ENCODE measurements at places on chromosomes 16 and 17.

GRCh38 chr17:69597898-69598692, 183.6 kb downstream of the MAP2K6 start:
- DNase-seq: no peak

GRCh38 chr17:37358098-37358829, 17.5 kb upstream of the C17orf78 start:
- DNase-seq: no peak

DNA sequence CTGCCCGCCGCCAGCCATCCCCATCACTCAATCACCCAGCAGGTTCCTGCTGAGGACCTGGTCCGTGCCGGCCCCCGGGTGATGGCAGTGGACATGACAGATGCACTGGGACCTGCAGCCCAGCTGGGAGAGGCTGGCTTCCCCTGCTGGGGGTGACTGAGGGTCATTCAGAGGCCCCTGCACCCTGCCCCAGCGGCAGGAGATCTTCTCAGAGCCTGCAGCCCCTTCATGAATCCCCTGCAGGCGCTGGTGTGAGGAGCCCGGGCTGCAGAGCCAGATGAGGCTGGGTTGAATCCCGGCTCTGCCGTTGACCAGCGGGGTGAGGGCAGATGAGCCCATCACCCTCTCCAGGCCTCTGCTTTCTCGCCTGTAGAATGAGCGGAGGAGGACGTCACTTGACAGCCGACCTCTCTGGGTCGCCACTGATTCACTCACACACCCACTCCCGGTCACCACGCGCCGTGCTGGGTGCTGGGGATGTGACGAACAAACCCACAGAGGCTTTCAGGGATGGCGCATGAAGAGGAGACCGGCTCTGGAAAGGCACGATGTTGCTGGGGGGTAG, 95.2 kb upstream of the CIBAR2 start:
- no peak for DNase-seq

GRCh38 chr17:74240618-74241205, 27.3 kb downstream of the TTYH2 start:
- DNase-seq: no peak

DNA sequence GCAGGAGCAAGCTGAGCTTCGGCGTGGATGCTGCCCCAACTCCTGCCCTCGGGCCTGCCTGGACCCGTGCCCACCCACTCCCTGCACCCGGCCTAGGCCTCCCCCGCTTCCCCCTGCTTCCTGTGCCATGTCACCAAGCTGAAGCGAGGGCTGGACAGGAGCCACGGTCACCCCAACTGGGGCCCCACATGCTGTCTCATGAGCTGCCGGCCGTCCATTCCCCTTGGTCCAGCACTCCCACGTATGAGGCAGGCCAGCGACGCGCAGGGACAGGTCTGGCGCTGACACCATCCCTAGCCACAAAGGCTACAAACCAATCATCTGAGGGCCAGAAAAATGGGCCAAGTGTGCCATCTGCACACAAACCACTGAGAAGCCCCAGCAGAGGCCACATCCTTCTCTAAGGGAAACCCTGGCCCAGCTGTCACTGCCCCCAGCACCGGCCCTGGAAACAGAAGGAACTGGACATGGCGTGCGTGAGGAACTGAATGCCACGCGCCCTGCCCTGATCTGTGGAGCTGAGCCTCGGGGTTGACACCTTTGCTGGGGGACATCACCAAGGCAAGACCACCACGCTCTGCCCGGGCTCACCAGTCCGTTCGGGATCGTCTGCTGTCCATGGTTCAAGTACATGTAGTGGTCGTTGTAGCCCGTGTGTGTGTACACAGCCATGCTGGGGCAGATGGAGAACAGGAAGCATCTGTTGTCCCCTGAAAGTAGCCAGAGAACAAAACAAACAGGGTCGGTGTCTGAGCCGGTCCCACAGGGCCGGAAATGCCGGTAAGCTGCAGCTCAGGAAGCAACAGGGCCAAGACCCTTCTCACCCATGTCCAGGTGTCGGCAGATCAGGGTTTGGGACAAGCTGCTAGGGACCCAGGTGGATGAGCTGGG, 22.2 kb downstream of the MEAK7 start:
- no peak for DNase-seq

GRCh38 chr17:59406808-59407381, 75.4 kb downstream of the YPEL2 start:
- no peak for DNase-seq

- no peak for DNase-seq
These were observed 454.3 kb upstream of the EEF2KMT start for GRCh38 chr16:5551909-5552308.

DNA sequence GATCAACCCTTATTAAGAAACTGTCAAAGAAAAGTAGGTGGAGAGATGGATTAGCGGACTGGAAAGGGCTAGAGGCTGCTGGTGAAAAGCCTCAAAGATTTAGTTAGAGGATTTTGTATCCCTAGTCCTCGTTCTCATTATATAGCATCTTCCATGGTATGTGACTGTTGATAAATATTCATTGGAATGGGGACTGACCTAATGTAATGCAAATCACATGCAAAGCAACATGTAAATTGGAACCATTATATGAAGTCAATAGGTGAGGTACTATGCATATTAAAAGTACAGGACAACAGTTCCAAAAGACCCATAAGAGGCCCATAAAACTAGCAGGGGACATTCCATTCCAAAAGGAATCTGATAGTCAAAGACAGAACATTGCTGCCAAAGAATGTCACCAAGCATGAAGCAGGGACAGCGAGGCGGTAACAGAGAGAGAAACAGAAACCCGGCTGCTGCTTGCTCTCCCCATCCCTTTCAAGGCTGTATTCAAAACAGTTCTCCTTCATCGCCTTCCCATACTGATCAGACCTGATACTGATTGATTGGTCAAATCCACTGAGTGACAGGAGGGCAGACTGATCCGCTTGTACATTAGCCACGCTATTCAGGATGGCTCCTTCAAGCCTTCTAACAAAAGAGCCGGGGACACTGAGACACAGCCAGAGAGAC, 44.5 kb downstream of the SOX9 start:
- DNase-seq: no peak

- no peak for DNase-seq
These were observed 45.8 kb downstream of the ZNF652 start for GRCh38 chr17:49316258-49316570.

DNA sequence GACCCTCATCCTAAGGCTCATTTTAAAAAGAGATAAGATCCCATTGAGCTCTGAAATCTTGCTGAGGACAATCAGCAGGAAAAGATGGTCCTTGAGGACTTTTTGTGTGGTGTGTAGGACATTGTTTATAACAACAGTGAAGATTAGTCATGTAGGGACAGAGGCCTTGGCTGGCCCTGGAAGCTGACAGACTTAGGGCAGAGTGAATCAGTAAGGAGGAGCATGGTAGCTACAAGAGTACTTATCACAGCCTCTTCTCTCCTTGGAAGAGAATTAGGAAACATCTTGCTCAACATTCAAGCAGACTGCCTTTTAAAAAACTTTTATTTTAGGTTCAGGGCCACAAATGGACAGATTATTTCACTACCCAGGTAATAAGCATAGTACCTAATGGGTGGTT, 665.9 kb upstream of the SALL1 start:
- no peak for DNase-seq

- DNase-seq: no peak
These were observed 166.0 kb downstream of the PHKB start for GRCh38 chr16:47627085-47627639.

GRCh38 chr17:43905985-43906852, 1.1 kb downstream of the MPP2 start:
- no peak for DNase-seq

DNA sequence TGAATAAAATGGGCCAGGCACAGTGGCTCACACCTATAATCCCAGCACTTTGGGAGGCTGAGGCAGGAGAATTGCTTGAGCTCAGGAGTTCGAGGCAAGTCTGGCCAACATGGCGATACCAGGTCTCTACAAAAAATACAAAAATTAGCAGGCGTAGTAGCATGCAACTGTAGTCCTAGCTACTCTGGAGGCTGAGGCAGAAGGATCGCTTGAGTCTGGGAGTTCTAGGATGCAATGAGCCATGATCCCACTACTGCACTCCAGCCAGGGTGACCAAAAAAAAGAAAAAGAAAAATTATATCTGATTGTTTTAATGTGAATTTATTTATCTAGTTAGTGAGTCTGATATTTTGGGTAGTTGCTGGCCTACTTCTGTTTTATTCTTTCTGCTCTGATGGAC, 7.0 kb downstream of the IL34 start:
- no peak for DNase-seq

DNA sequence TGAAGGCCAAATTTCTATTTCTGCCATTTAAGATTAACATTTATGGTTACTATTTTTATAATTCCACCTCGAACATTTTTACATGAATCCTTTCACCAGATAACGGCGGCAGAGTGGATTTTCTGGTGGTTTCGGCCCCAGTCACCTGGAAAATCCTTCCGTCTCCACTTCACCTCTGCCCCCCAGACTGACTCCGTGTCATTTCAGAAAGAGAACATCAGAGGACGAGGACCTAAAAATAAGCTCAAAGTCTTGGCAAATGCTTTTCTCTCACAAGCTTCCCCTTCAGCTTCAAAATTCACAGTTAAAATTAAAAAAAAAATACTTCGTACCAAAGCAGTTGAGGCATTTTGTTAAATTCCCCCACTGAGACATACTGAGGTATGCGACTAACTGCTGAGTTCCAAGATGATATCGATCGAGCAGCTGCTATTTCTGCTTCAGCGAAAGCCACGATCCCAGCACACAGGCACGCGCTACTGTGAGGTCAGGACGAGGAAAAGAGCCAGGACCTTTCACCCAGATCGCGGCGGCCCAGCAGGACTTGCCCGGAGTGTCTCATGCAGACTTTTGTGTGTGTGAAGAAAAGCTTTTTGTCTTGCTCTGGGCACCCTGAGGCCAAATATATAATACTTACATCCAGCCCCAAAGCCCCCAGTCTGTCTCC, 36.8 kb downstream of the ASPA start:
- DNase-seq: no peak

DNA sequence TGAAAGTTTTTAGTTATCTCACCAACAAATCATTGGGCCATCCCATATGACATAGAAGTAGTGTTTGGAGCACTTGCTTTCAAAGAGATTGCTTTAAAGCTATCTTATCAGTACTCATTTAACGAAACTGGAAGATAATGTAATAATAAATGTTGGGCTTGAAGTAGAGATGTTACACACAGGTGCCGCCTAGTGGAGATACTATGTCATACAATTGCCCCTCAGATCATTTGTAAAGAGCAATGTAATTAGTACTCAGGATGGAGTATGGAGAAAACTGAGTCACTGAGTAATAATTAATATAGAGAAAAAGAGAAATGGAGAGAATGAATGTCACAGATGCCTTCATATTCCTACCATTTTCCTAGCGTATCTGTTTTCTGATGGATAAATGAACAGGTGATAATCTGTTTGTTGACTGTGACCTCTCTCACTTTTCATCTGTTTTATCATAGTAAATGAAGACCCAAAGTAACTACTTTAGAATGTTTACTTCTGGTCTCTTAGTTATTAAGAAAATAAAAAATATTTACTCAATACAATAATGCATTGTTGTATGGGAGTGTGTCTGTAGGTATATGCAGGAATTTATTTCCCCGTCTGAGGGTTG, 80.4 kb downstream of the EFCAB5 start:
- DNase-seq: no peak

DNA sequence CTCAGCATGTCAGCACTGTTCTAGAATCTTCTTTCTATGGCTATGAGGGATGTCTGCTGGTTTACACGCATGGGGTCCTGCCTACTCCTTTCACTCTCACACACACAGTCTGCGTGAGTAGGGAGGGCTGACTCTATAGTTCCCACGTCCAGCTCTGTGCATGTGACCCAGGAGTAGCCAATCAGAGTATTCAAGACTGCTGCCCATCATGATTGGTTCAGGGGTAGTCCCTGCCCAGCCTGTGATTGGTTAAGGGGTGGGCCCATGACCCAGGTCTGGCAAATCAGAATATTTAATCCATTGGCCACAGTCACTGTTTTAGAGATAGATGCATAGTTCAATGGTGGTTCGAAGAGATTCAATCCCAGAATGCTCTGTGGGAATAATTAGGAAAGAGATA, 151.3 kb upstream of the IRX3 start:
- no peak for DNase-seq

DNA sequence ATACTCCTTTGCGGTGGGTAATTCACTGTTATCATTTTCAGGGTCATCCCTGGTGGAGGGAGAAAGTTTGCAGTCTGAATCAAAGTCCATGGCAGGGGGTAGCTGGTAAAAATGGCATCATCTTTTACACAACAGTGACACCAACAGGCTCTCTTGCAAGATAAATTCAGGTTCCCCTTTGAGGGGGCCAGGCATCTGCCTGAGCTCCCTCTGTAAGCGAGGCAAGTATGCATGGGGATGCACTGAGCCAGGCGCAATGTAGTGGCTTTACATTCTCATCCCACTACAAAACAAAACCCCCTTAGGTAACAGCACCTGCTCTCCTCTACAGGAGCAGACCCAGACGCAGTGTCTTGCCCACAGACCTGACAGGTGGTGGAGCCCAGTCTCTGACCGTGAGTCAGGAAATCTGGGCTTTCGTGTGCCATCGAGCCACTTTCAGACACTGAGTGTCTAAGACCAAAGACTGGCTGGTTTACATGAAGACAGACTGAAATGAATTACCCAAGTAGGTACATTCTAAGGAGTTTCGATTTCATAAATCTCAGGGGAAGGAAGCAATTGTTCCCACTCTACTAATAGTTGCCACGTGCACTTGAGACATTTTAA, 17.7 kb downstream of the LITAFD start:
- DNase-seq: no peak

DNA sequence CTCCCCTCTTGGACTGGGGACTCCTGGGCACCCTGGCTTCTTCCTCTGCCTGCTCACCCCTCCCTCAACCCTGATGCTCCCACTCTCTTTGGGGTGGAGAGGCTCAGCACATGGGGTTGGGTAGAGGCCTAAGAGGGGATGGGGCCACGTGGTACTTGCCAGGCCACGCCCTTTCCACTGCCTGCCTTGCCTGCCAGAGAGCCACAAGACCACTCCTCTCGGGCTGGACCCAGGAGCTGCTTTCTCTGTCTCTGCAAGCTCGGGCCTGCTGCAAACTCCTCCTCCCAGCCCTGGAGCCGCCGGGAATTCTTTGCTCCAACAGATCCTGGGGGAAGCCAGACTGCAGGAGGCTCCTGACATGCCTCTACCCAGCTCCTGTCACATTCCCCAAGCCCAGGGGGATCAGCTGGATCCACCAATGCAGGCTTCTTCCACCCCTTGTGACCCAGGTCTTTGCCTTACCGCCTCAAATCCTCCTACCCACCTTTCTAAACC, 11.8 kb downstream of the DLX4 start:
- DNase-seq: no peak

GRCh38 chr17:79779084-79779529, 1.2 kb downstream of the CBX2 start:
- no peak for DNase-seq

DNA sequence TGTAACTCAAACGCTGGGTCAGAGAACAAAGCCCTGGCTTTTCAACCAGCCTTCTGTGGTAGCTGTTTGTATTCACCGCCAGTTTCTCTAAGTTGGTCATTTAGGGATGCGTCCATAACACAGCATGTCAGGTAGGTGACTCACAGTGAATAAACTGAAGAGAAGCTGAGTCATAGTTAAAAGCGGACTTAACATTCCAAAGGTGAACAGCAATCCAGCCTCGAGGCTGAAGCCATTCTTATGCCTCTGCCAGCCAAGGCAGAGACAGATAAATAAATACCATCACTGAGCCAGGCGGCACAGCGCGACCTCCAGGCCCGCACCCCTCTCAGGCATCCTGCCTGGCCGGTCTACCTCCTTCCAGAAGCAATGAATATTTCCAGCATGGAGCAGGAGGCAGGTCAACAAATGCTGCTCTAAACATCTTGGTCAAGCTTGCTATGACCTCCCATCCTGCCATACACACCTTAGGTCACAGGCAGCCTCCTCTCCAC, 12.4 kb upstream of the CACNG4 start:
- no peak for DNase-seq

- no peak for DNase-seq
These were observed 60.8 kb upstream of the CLEC18A start for GRCh38 chr16:69890114-69890891.
